ENCODE measurements at places on chromosomes 4 and X. TPM values are rescaled to one million over a fixed set of nuclear protein-coding genes. Genes with fewer than 3 reads are reported as not detected.
A peak's percentile ranks its signal among the peaks of the same experiment; 100 is the strongest.

GRCh38 chr4:168993714-168994510 lies 16.1 kb downstream of the CBR4 start:
- peaks cover 17% of the 10 kb centered on the region for H3K4me1 ChIP-seq
- H3K27me3 ChIP-seq = no peaks in the 10 kb centered on the region
- peak overlapping the region; percentile 75 for H3K27ac ChIP-seq
- H3K36me3 ChIP-seq = peaks cover 5% of the 10 kb centered on the region
- H3K4me3 ChIP-seq = no peak overlapping the region

Gene DMP1
- total RNA-seq = not detected

Gene MAGEC3
- not detected for total RNA-seq

DNA sequence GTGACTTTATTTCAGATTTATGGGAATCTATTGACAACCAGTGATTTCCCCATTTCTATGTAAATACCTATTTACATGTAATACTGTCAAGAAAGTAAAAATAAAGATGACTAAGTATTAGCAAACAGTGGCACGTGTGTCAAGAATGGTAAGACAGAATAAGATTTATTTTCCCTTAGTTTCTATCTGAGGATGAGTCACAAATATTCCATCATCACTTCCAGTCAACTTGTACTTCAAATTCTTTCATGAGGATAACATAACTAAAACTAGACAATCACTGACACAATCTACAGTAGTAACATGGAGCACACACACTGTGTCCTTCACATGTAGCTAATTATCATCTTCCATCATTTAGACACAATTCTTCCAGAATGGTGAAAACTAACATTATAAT lies 625.3 kb upstream of the PCDH7 start:
- H3K4me3 ChIP-seq = no peak overlapping the region
- no peaks in the 10 kb centered on the region for H3K27me3 ChIP-seq
- DNase-seq = no peak
- H3K4me1 ChIP-seq = no peaks in the 10 kb centered on the region

DNA sequence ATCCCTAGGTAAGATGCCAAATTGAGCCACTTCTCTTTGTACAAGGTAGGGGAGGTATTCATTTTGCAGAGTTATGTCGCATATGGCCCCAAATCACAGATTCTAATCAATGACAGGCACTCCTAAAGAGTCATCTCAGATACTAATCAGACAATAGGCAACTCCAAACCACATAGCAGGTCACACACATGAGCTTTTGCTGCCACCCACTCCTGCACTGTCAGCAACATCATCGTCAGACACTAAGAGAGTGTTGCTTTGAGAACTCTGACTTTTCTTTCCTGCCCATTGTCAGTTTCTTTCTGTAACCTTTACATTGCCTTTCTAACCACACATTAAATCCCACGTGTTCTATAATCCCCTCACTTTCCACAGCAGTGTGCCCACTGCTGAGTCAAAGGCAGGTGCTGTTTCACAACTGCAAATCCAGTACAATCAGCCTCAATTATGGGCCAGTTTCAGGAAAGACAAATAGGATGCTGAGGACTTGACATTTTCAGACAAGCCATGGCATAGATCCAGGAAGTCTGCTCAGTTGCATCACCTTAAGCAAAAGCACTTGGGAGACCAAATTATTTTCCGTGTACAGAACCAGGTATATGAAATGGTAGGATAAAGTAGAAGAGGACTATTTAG lies 23.5 kb downstream of the TMEM31 start:
- no peaks in the 10 kb centered on the region for H3K27me3 ChIP-seq
- no peaks in the 10 kb centered on the region for H3K36me3 ChIP-seq
- no peak overlapping the region for H3K4me3 ChIP-seq
- H3K27ac ChIP-seq = no peak overlapping the region
- H3K4me1 ChIP-seq = peaks cover 36% of the 10 kb centered on the region

DNA sequence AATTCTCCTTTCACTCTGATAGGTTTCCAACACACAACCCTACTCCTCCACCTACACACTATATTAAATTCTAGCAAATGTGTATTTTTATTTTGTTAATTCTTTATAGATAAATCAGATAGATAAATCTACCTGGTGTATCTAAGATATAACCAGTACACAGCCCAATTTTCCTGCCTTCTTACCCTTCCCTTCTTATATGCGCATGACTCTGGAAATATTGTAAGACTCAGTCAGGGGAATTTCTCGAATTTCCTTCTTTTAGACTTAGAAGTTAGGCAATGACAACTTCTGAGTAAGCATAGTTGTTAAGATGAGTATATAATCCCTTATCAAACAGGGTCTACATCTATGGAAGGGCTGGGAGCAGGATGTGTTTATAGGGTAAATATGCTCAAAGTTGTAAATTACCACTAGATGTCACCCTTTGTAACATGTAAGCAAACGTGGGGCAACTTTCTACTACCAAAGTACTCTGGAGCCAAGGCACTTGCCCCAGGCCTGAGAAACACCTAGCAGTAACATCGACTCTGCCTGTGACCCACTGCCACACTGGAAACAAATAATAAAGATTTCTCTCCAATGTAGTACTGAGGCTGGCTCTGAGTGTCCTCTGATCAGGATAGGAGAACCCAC lies 444.7 kb downstream of the IQCM start:
- no peaks in the 10 kb centered on the region for H3K36me3 ChIP-seq
- peaks cover 11% of the 10 kb centered on the region for H3K27me3 ChIP-seq
- DNase-seq = no peak
- peaks cover 7% of the 10 kb centered on the region for H3K4me1 ChIP-seq

- H3K4me1 ChIP-seq = no peaks in the 10 kb centered on the region
- H3K27ac ChIP-seq = no peak overlapping the region
- H3K27me3 ChIP-seq = no peaks in the 10 kb centered on the region
- H3K36me3 ChIP-seq = no peaks in the 10 kb centered on the region
These were observed 7.3 kb upstream of the MAGEE1 start for GRCh38 chrX:76420237-76420636.

DNA sequence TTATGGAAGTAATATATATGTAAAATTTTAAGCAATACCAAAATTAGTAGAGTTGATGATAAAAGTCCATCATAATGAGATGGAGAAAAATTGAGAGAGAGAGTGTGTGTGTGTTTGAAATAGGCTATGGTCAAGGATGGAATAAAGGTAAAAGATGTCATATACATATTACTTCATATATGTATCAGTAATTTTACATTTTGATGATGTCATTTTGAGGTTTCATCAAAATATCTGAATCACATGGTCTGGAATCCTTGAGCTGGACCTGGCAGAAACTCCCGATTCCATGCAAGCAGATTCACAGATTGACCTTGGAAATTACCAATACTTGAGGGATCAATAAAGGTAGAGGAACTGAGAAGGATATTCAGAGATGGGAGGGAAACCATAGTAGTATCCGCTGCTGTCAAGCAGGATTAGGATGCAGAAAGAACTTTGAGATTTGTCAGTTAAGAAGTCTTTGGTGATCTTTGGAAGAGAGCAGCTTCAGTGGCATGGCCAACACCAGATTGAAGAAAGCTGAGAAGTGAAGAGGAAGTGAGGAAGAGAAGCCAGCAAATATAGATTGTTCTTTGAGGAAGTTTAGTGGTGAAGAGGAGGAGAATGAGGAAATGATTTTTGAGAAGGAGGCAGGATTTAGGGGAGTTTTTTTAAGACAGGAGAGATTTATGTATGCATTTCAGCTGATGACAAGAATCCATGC lies 21.5 kb downstream of the DNAAF6 start:
- H3K36me3 ChIP-seq = peaks cover 1% of the 10 kb centered on the region
- no peak overlapping the region for H3K27ac ChIP-seq
- no peaks in the 10 kb centered on the region for H3K4me1 ChIP-seq

DNA sequence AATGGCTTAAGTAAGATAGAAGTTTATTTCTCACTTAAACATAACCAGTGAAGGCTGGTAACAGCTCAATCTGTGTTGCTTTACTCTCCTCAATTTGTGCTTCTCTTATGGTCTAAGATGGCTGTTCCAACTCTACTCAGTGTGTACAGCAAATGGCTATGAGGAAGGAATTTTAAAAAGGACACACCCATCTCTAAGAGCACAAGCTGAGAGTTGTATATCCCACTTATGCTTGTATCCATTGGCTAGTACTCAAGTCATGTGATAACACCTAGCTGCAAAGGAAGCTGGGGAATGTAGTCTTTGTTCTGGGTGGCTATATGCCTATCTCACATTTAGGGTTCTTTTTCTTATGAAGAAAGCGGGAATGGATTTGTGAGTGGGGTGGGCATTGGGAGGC lies 63.3 kb downstream of the GPAT3 start:
- no peak overlapping the region for H3K4me3 ChIP-seq
- peaks cover 3% of the 10 kb centered on the region for H3K4me1 ChIP-seq
- H3K36me3 ChIP-seq = no peaks in the 10 kb centered on the region
- no peak overlapping the region for H3K27ac ChIP-seq
- DNase-seq = no peak
- no peaks in the 10 kb centered on the region for H3K27me3 ChIP-seq

GRCh38 chr4:15702941-15703403 lies at the start of gene BST1:
BST1 (plus strand) TSS chr4:15703065; CDS start chr4:15703145, 80 bp downstream.
- H3K4me1 ChIP-seq = peaks cover 13% of the 10 kb centered on the region
- no peak within 1 kb of the TSS for H3K27ac ChIP-seq
- H3K4me3 ChIP-seq = no peak within 1 kb of the TSS
- DNase-seq = peak; percentile 86
- no peaks in the 10 kb centered on the region for H3K27me3 ChIP-seq

Gene PLS3
- 642 TPM for total RNA-seq

- H3K27ac ChIP-seq = no peak overlapping the region
- H3K27me3 ChIP-seq = no peaks in the 10 kb centered on the region
- DNase-seq = no peak
- no peaks in the 10 kb centered on the region for H3K4me1 ChIP-seq
- no peak overlapping the region for H3K4me3 ChIP-seq
These were observed 66.5 kb upstream of the CLCN4 start for GRCh38 chrX:10090319-10090718.

DNA sequence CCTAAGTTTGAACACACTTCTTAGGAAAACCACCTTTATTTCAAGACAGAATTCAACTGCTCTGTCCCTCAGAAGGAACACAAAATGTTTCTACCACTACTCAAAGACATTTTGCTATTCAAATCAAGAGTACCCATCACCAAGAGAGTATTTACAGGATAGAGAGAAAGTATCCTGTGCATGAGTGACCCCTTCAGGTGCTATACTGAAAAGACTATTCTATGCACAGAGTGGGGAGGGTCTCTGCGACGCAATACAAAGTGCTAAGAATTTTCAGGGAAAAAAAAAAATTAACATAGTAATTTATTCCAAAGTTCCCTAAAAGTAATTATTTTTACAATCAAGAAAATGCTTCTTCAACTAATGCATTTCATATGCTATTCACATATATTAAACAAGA lies 346.4 kb upstream of the FAM241A start:
- no peak for DNase-seq
- H3K4me3 ChIP-seq = no peak overlapping the region
- no peaks in the 10 kb centered on the region for H3K36me3 ChIP-seq

DNA sequence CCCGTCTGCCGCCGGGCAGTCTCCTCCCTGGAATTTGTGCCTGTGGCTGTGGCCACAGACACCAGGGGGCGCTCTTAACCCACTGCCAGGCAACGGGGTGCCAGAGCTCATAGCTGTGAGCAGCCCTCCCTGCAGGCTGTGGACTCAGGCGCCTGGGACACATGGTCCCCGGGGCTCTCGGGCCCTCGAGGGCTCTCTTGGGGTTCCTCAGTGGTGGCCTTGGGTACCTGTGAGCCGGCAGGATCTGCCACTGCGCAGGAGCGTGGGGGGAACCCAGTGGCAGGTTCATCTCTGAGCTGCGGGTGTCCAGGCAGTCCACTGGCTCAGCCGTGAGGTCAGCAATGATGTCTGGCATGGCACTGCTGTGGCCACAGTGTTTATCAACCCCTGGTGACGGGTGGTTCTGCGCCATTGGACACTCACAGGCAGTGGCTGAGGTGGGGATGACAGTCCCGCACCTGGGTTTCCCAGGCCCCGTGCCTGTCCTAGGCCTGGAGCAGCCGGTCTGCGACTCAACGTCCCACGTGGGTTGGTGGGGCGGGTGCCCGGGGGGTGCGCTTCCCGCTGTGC lies 37.2 kb downstream of the PCGF3 start:
- H3K27ac ChIP-seq = peak overlapping the region; percentile 65
- H3K27me3 ChIP-seq = no peaks in the 10 kb centered on the region
- H3K36me3 ChIP-seq = peaks cover 8% of the 10 kb centered on the region
- peak; percentile 76 for DNase-seq
- H3K4me1 ChIP-seq = peaks cover 21% of the 10 kb centered on the region

Gene ASMT
- not detected for total RNA-seq

DNA sequence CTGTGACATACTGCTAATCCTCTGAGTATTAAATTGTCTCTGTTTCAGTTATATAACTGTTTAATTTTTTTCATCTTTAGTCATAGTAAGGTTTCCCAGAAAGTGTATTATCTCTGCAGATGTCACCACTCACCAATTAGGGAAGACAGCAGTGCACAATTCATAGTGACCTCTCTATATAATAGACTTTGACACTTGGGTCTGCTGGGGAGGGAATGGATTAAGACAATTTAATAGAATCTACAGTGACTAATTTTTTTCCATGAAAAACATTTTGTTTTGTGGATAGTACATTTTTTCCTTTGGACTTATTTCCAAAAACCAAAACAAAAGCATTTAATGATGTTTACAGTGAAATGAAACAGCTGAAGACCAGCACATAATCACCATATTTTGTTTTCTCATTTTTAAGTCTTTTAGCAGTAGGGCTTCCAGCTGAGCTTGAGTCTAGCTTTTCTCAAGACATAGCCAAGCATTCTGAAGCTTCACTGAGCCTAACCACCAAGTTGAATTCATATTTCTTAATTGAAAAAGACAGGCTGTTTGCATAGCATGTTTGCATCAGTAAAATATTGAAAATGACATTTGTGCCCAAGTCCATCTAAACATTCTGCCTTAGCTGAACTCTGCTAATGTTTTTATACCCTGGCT lies 69.5 kb downstream of the PCDH19 start:
- no peaks in the 10 kb centered on the region for H3K36me3 ChIP-seq
- H3K4me3 ChIP-seq = no peak overlapping the region
- DNase-seq = no peak
- no peaks in the 10 kb centered on the region for H3K27me3 ChIP-seq

DNA sequence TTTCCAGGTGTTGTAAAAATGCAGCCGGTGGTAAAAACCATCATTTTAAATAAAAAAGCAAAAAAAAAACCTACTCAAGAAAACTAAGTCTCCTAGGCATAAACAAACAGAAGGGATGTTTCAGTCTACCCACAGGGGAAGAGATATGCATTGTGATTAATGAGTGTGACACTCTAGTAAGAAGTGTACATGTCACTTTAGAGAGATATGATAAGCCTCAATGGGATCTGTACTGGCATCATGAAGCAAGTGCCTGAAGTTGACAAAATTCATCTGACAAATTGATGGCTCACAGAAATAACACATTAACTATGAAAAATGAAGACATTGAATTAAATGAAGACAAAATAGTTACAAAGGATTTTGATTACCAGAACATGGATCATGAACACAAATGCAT lies 162.7 kb downstream of the NPFFR2 start:
- DNase-seq = no peak
- H3K27ac ChIP-seq = no peak overlapping the region
- no peaks in the 10 kb centered on the region for H3K36me3 ChIP-seq
- H3K27me3 ChIP-seq = peaks cover 14% of the 10 kb centered on the region
- no peak overlapping the region for H3K4me3 ChIP-seq

GRCh38 chr4:108690738-108691137 lies 40.3 kb downstream of the OSTC start:
- no peaks in the 10 kb centered on the region for H3K4me1 ChIP-seq
- H3K4me3 ChIP-seq = no peak overlapping the region
- peaks cover 2% of the 10 kb centered on the region for H3K36me3 ChIP-seq
- DNase-seq = no peak

Measured in chondrocyte (in vitro differentiated cells).